Transverse colon (tissue), 4 donors: ENCODE measurements at places on chromosomes 3 and 15.

DNA sequence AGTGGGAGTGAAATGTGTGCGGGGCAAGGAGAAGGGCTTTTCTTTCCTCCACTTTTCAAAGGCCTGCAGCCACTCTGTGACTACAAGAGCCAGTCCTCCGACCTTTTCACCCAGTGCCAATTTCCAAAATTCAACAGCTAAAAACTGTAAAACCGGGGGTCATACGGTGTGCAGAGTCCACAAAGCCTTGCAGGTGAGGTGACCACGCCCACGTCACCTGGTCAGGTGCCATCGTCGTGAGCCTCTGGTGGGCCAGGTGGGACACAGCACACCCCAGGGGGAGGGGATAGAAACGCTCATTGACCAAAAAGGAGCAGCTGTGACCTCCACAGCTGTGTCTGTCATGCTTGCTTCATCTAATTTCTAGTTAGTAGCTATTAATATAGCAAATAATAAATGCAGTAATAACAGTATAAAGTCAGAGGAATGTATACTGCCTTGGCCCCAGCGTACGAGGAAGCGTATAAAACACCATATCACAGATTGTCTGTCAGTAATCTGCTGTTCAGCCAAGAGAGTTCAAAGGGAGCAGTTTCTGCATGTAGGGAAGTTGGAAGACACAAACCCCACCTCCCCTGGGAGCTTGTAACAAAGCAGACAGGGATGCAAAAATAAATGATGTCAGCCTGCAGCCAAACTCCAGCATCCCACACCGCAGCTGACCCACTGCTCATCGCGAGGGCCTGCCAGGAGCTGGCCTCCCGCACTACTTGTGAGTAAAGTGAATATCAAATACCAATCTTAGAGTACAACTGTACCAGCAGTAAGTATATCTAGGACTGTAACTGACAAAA is 86.7 kb downstream of the VGLL4 start:
- no peak for DNase-seq

DNA sequence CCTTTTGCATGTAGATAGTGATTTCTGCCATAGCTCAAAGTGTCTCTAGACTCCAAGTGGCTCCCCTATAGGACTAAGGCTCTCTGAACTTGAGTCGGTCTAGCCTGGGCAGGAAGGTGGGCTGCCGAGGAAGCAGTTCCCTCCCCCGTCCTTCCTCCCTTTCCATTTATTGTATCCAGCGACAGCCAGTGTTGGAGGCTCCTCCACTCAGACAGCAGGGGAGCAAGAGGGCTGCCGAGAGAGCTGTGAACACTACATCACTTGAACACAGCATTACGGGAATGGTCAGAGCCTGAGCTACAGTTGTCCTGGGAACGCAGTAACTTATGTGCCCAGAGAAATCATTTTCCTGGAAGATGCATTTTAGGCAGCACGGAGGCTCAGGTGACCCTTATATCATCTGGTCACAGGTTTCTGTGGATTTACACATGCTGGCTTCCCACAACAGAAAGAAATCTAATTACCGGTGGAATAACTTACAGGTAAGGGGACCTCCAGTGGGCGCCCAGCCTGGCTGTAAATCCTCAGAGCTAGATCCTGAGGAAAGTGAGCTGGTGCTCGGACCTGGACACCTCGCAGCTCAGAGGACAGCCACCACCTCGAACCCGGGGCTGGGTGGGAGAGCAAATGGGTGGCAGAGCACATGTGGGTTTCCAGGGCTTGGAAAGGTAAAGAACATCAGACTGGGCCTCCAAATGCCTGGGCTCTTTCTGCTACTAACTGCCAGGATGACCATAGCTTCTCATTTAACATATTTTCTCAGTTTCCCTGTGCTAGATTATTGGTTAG is 197.1 kb downstream of the UACA start:
- DNase-seq: no peak

DNA sequence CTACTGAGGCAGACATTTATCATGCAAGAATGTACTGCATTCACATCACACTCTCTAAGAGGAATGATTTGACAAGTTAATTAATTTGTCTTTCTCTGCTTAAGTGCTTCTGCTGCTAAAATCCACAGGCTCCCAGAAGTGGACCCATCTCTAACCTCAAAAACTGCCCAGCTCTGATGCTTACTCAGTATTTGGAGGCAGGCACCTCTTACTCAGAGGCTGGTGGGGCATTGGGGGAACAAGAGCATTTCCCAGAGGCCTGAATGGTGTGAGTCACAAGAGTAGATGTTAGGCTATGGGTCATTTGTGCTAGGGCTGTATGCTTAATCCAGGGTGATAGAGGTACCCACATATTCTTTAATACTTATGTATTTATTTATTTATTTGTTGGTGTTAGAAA is 34.4 kb upstream of the HCN4 start:
- no peak for DNase-seq

DNA sequence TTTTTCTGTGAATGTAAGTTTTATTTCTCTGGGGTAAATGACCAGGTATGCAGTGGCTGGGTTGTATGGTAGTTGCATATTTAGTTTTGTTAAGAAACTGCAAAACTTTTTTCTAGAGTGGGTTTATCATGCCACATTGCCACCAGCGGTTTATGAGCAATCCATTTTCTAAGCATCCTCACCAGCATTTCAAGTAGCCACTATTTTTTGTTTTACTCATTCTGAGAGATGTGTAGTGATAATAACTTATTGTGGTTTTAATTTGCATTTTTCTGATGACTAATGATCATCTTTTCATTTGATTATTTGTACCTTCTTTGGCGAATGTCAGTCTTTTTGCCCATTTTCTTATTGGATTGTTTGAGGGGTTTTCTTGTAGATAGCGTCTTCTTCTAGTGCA is 56.2 kb downstream of the SPRED1 start:
- no peak for DNase-seq

DNA sequence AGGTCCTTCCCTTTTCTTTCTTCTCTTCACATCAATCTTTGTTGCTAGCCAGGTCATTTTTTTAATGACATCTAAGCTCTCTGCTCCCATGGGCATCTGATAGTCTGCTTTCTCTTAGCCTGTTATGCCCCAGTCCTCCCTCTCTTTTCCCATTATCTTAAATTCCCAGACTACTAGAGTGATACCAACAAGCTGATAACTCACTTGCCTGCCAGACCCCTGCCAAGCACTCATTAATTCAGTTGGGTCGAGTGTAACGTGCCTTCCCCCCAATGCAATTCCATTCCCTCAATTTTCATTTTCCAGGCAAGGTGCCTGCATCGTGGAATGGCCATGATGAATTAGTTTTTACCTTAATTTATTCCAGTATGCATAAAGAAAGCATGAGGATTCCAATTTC is 450.8 kb upstream of the ADAMTS9 start:
- DNase-seq: no peak
